Pericardium fibroblast (primary cell): ENCODE measurements at places on chromosomes 3 and 15. TPM values are rescaled to one million over a fixed set of nuclear protein-coding genes. Genes with fewer than 3 reads are reported as not detected.

CCRL2 gene
- not detected in 2 replicates for total RNA-seq

KCNMB2 gene
- total RNA-seq: under 0.01 TPM in 1 of 2 replicates, not detected in the other

TSEN2 gene
- total RNA-seq: 6.9 and 12.4 TPM in 2 replicates

SEMA3F gene
- total RNA-seq: 26.8 and 43.8 TPM in 2 replicates

CELF6 gene
- total RNA-seq: 0.23 and 0.43 TPM in 2 replicates

SKOR1 gene
- total RNA-seq: under 0.01 and 0.17 TPM in 2 replicates

SERPINI2 gene
- not detected in 2 replicates for total RNA-seq

ZNF620 gene
- total RNA-seq: 0.35 and 0.51 TPM in 2 replicates

SLC25A26 gene
- 7.3 and 11.4 TPM in 2 replicates for total RNA-seq

SLC12A6 gene
- total RNA-seq: 7.8 and 14.2 TPM in 2 replicates

MYD88 gene
- total RNA-seq: 24.8 and 27.8 TPM in 2 replicates

KBTBD13 gene
- total RNA-seq: not detected in 2 replicates

AGBL1 gene
- total RNA-seq: not detected in 2 replicates

PCSK6 gene
- 4.3 and 10.7 TPM in 2 replicates for total RNA-seq

TGM4 gene
- total RNA-seq: 0.17 TPM in 1 of 2 replicates, not detected in the other

CYP1A1 gene
- 0.23 TPM in 1 of 2 replicates, not detected in the other for total RNA-seq

HTR3E gene
- not detected in 2 replicates for total RNA-seq

TMCO5A gene
- total RNA-seq: not detected in 2 replicates

PEX5L gene
- total RNA-seq: not detected in 2 replicates

ABHD10 gene
- total RNA-seq: 14.1 and 16.0 TPM in 2 replicates

GPR15 gene
- total RNA-seq: not detected in 2 replicates

FETUB gene
- total RNA-seq: not detected in 2 replicates

TEX9 gene
- 0.23 and 2.5 TPM in 2 replicates for total RNA-seq

BTLA gene
- 0.43 TPM in 1 of 2 replicates, not detected in the other for total RNA-seq
